Colonic mucosa (tissue), 4 donors: ENCODE measurements at places on chromosomes 4 and X. TPM values are rescaled to one million over a fixed set of nuclear protein-coding genes. Genes with fewer than 3 reads are reported as not detected.

Gene MAGEC2
- total RNA-seq = 0.17 TPM

Gene SOWAHB
- total RNA-seq = 20.8 TPM

Gene FRMD7
- total RNA-seq = not detected

DNA sequence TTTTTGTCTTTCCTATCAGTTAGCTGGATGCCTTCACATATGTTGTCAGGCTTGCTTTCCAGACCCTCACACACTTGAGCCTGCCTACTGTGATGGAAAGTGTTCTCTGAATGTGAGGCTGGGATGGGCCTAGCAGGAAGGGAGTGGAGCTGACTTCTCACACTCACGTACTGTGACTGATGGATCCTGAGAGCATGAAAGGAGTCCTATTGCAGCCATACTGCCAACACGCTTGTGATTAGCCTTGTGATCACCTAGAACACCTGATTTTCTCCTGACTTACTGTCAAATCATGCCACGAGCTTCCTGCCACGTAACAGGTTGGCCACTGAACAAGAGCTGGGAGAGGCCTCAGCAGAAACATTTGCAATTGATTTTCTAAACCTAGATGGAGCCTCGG is 49.9 kb downstream of the ACOX3 start:
- no peaks in the 10 kb centered on the region for H3K4me1 ChIP-seq
- no peaks in the 10 kb centered on the region for H3K27me3 ChIP-seq
- DNase-seq = no peak

GRCh38 chr4:152936446-152937335 is 568 bp downstream of the FHDC1 start:
- H3K4me1 ChIP-seq = no peaks in the 10 kb centered on the region
- H3K27ac ChIP-seq = peak overlapping the region; percentile 77
- H3K36me3 ChIP-seq = no peaks in the 10 kb centered on the region
- DNase-seq = peak; percentile 47
- no peaks in the 10 kb centered on the region for H3K27me3 ChIP-seq
- H3K4me3 ChIP-seq = peak overlapping the region; percentile 74

DNA sequence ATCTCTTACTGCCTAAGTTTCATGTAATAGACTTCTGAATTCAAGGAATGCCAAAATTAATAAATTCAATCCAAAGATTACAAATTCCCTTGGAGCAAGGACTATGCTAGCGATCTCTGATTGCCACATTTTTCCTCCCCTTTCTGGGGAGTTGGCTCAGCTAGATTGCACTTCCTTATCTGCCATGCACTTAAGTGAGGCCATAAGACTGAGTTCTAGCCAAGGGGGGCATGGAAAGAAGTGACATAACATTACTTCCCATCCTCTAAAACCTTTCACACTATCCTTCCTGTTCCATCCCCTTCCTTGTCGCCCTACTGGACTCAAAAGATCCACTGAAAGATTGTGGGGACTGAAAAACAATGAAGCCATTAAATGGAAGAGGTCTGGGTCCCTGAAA is 53.8 kb upstream of the TXK start:
- H3K4me3 ChIP-seq = no peak overlapping the region
- H3K27ac ChIP-seq = no peak overlapping the region
- no peak for DNase-seq
- H3K27me3 ChIP-seq = no peaks in the 10 kb centered on the region
- no peaks in the 10 kb centered on the region for H3K4me1 ChIP-seq

DNA sequence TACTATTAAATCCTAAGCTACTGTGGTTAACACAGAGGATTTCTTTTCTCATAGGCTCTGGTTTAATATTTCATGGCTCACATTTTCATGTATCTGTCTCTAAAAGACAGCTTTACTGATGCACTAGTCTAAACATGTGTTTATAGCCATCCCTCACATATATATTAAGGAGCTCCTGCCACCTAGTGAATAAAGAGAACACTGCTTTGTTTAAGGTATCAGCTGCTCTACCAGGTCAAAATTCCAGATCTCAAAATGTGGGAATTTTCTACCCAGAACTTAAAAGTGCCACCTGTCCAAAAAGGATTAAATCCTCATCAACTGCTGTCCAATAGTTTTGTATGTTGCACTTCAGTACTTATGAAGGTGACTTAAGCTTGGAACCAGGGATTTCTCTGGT is 188.5 kb upstream of the TEX13C start:
- H3K36me3 ChIP-seq = no peaks in the 10 kb centered on the region
- H3K4me1 ChIP-seq = no peaks in the 10 kb centered on the region
- H3K4me3 ChIP-seq = no peak overlapping the region
- DNase-seq = no peak
- no peak overlapping the region for H3K27ac ChIP-seq

- DNase-seq = no peak
- H3K27ac ChIP-seq = no peak overlapping the region
- no peaks in the 10 kb centered on the region for H3K4me1 ChIP-seq
- H3K4me3 ChIP-seq = no peak overlapping the region
- H3K27me3 ChIP-seq = no peaks in the 10 kb centered on the region
Observed at GRCh38 chr4:5759236-5760075, 48.5 kb downstream of the EVC start.

DNA sequence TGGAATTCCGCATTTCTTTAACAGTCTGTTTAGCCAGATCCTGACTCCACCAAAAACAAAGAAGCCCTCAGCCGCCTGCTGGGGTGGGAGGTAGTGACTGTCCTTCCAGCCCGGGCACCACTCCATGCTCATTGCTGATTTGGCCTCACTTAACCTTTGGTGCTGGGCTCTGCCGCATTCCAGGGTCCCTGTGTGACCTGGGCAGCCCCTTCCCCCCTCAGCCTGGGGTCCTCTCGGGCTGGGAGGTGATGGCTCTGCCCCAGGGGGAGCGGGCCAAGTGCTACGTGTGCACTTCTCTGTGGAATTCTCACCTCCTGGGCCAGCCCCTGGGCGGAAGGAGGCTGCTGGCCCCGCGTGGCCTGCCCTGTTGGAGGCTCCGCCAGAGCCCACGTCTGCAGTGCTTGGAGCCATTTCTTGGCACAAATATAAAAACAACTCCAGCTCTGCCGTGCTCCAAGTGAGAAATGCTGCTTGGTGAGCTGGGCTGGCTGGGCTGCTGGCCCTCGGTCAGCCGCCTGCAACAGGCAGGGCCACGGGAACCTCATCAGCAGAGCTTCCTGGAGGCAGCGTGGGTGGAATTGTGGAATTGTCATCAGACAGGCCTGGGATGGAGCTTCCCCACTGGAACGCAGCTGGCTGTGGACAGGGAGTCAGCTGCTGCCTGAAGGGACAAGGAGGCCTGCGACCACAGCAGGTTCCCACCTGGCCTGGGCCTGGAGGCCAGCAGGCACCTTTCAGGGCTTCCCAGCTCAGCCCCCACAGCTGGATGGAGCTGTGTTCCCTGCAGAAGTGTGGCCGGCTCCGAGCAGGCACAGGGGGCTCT is 66.0 kb downstream of the TRMT44 start:
- H3K27ac ChIP-seq = peak overlapping the region; percentile 18
- no peaks in the 10 kb centered on the region for H3K4me1 ChIP-seq
- H3K4me3 ChIP-seq = no peak overlapping the region
- no peaks in the 10 kb centered on the region for H3K27me3 ChIP-seq
- no peaks in the 10 kb centered on the region for H3K36me3 ChIP-seq
